NCI-H1092 treated with DMSO at 0.1 percent for 48 hours (cell line): ENCODE measurements at places on chromosomes 12 and 14.

DNA sequence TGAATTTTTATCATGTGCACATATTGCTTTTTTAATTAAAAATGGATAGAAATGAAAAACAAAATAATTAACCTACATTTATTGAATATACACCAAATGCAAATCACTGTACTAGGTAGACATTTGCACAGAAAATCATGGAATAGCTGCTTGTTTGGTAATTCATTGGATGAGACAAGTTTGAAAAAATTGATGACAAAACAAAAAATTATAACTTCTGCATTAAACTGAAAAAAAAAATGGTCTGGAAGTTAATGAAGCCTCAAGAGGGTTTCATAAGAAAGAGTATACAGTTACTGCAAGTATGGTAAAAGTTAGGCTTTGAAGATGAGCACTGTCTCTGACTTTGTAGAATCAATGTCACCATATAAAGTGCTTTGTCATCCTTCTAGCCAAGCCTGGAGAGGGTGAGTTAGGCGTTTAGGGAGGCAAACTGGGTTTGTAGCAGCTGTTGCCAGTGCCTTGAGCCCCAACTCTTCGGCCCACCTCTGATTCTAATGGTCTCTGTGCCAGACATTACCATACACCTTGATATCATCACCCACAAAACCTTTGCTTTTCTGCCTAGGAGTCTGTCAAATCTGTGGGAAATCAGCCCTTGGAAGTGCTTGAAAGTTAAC is 291.1 kb upstream of the CLEC14A start:
- no peak for DNase-seq

DNA sequence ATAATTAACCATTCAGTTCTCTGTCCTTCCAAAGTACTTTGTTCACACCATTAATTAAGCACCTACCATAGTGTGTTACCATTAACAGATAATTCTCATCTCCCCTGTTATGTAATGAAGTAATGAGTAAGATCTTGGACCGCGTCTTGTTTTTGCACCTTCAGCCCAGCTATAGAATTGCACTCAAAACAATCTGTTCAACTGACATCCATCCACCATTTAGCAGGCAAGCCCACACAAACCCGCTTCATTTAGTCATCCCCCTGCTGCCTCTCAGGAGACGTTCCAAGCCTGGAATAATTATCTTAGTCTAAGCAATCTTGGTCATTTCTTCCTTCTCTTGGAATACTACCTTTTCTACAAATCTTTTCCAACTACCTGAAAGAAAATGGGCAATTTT is 74.4 kb downstream of the DUSP16 start:
- no peak for DNase-seq

- DNase-seq = peak; percentile 90
These were observed 3.7 kb downstream of the ZFP36L1 start for GRCh38 chr14:68788996-68789820.

- DNase-seq = no peak
These were observed 162.8 kb upstream of the SLC38A2 start for GRCh38 chr12:46535376-46535775.

- DNase-seq = peak; percentile 13
These were observed 140.4 kb upstream of the NRXN3 start for GRCh38 chr14:78029601-78030372.

DNA sequence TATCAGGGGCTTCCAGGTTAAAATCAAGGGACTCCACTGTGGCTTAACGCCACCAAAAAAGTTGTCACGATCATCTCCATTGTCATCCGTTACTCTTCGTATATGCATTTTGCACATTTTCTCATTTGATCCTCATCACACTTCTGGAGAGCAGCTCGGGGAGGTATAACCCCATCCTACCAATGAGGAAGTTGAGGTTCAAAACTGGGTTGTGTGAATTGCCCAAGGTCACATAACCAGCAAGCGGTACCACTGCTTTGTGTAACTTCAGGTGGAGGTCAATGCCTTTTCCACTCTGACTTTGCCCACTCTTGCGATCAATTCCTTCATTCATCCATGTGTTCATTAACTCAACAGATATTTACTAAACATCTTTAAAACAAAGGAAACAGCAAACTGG is 71.1 kb upstream of the CCND2 start:
- DNase-seq = no peak

DNA sequence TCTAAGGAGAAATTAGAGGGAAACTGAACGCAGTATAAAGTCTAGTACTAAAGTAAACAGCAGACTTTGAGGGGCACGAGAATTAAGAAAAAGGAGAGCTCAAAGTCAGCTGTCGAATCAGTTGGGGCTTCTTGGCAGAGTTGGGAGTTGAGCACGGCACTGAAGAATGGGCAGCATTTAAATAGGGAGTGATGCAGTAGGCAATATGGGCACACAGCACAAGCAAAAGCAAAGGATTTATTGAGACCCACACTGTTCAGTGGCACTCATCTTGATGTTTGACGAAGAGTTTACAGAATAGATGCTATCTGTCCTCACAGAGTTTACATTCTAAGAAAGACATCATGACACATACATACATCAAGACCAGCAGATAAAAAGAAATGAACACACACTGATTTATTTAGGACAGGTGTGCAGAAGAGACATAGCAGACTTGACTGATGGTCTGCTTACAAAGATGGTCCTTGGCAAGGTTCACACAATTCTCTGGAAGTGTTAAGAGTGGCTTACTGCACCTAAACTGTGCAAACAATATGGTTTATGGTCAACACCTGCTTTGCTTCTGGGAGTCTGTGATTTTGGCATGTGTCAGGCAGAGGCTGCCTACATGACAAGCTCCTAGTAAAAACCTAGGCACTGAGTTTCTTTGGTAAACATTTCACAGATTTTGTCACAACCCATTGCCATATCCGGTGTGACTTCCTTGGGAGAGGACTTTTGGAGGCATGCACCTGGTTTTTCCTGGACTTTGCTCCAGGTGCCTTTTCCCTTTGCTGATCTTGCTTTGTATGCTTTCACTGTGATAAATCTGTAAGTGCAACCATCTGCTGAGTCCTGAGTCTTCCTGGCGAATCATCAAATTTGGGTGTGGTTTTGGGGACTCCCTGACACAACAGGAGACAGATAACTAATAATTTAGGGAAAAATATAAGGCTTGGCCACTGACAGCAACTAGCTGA is 26.3 kb downstream of the ALKBH1 start:
- DNase-seq = peak; percentile 16

GRCh38 chr14:56417173-56417572 is 162.4 kb upstream of the TMEM260 start:
- DNase-seq = no peak

DNA sequence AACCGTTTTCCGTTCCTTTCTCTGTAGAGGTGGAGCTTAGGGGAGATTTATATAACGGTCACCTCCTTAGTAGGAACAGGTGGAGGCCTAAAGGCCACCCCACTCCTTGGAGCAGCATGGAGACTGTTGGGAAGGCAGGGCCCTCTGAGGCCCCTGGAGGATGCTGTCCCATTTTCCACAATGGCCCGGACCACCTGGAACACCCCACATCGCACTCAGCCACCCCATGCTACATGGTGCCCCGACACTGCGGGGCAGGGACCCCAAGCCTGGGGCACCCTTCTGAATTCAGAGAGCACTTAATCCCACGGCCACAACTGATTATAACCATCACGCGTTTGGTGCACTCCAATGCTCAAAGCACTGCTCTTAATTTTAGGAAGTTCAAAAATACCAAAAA is 41.4 kb downstream of the C14orf132 start:
- DNase-seq = no peak

- peak; percentile 46 for DNase-seq
These were observed at the start of gene CLIP1 for GRCh38 chr12:122421821-122422729. TSS of gene CLIP1 (minus strand) at chr12:122422669. CDS start at chr12:122380452, 42,217 bp downstream.

DNA sequence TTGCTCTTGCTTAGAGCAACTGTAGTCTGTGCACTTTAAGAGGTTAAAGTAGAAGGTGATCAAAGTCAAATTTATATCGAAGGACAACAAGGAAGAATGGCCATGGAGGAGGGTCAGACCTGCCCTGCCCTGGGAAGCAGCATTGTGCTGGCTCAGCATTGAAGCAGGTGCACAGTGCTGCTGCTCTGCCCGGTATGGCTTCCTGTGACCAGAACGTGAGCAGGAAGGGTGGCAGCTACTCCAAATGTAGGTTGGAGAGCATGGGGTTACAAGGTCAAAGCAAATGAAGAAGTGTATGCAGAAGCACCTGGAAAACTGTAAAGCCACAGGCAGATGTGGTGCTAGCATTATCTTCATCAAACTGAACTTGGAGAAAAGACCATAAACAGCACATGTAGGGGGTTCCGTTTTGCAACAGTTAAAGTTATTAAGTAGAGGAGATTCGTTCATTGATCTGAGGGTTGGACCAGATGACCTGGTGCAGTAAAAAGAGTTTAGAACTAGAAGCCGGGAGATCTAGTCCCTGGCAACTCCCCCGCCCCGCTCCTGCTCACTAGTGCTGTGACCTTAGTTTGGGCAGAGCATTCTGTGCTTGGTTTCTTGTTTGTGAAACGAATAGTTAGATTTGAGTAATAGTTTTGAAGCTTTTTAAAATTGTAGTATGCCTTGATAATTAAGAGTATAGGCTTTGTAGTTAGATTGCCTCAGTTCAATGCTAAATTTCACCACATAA is 84.2 kb downstream of the SCN8A start:
- DNase-seq = no peak

GRCh38 chr14:24941719-24942118 is 108.2 kb downstream of the STXBP6 start:
- DNase-seq = peak; percentile 65

DNA sequence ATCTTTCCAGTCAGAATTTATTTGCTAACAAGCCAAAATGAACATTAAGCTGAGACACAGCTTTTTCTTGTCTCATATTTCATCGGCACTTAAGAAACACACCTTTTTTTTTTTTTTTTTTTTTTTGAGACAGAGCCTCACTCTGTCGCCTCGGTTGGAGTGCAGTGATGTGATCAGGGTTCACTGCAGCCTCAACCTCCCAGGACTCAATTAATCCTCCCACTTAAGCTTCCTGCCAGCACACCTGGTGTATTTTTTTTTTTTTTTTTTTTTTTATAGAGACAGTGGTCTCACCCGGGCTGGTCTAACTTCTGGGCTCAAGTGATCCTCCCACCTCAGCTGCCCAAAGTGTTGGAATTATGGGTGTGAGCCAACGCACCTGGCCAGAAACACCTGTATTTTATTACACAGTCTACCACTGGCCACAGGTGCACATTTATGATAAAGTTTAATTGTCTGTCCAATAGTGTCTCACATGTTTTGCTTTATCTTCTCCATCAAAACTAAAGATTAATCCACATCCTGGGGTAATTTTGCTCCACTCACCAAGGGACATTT is 62.7 kb downstream of the C2CD5 start:
- no peak for DNase-seq

DNA sequence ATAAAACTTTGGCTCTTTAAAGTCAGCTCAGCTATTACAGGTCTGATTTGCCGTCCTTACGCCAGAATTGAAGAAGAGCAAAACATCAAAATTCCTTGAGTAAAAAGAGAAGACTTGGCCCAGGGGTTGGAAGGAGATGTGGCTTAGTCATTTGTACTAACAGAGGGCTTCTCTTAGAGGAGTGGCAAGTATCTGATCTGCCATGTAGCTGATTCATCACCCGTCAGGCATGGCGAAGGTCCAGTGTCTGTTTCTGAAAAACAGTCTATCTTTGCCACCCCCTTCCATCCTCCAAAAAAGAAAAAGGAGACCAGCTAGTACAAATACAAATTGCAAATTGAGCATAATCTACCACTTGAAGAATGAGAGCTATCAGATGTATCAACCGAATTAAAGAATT is 91.9 kb downstream of the RAD52 start:
- no peak for DNase-seq

DNA sequence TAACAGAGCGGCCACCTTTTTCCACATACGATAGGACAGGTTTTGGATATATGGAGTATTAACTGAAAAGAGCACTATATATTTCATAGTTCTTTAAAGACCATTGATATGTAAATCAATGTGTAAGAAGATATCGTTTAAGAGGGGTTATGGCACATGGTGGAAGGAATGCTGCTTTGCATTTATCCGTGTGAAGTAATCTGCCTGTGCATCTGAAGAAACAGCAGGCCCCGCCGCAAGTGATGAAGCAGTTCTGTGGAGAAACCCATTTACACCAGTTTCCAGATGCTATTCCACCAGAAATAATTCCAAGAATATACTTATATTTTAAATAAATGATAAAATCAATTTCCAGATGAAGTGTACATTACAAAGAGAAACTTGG is 72.4 kb downstream of the BICD1 start:
- DNase-seq = no peak

DNA sequence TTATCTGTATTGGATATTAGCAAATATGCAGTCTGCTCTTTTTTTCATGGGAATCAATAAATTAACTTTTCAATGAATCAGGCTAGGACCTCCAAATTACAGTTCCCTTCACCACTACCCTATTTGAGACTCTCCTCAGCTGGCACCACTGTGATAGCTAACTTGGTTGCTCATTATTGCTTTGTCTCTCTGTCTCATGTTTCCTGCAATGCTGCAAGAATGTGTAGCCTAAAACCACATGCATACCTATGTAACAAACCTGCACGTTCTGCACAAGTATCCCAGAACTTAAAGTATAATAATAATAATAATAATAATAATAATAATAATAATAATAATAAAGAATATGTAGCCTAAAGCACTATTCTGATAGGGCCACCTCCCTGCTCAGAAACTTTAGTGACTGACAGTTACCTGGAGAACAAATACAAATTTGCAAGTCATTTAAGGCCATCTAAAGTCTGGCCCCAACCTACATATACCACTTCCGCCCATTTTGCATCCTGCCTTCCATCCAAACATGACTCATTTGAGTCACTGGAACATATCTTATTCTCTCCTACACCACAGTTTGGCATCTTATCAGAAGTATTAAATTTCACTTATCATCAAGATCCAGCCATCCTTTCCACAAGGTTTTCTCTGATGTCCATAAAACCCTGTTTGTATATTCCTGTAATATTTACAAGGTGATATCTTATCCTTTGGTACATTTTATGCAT is 215.1 kb downstream of the LRRK2 start:
- DNase-seq = no peak

- peak; percentile 2 for DNase-seq
These were observed 94.5 kb downstream of the PLXNC1 start for GRCh38 chr12:94242901-94243300.

DNA sequence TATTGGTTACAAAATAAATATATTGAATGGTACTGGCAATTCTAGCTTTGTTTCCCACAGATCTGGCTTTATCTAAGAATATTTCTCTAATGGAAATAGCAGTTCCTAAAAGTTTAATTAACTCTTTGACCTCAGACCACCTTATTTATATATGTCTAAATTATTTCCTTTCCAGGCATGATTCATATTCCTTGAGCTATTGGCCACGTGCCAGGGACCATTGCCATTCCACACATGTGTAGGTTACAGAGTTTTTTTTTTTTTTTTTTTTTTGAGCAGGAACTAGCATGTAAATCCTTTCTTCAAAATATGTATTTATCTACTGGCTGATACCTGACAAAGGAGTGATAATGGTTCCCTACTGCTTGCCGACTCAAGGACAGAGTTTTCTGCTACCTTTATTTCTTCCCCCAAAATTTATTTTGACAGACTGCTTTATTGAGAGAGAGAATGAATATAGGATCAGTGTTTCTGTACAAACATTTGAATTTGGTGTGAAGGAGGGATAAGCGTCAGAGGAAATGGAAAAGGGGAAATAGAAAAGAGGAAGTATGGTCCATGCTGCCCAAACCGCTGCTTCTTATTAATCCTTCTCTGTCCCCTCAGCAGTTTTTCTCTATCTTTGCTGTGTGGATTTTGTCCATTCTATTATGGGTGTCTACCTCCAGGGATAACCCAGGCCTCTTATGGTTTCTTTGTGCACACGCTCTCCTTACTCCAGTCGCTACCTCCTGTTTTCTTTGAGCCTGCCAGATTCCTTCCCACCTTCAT is 36.4 kb downstream of the PDE3A start:
- no peak for DNase-seq
